RPMI8226 (cell line): ENCODE measurements at places on chromosomes 6 and 20.

DNA sequence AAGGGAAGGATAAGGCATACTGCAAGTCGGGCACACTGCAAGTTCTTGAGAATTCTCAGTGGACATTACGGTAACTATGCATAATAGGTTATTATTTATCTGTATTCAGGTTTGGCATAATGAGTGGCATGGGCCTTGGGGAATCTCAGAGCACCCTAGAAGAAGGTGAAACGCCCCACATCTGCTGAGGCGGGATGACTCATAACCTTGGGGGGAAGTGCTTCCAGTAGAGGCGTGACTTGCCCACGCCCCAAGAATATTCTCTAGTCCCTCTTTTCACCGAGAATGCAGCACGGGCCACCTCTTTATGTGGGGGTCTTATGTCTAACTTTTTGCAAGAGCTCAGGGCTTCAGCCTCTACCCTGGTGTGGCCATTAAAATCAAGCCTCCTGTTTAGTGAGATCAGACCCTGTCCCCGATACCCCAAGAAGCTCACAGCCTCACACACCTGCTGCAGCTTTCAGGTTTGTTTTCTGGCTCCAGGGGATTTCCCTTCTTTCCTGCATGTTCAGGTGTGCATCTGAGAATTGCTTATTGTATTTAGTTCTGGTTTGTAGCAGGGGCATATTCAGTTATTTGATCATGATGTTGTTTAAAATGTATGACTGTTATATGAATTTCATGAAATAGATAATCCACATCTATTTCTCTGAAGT, 19.1 kb downstream of the ZFP64 start:
- DNase-seq, result peak; percentile 20

DNA sequence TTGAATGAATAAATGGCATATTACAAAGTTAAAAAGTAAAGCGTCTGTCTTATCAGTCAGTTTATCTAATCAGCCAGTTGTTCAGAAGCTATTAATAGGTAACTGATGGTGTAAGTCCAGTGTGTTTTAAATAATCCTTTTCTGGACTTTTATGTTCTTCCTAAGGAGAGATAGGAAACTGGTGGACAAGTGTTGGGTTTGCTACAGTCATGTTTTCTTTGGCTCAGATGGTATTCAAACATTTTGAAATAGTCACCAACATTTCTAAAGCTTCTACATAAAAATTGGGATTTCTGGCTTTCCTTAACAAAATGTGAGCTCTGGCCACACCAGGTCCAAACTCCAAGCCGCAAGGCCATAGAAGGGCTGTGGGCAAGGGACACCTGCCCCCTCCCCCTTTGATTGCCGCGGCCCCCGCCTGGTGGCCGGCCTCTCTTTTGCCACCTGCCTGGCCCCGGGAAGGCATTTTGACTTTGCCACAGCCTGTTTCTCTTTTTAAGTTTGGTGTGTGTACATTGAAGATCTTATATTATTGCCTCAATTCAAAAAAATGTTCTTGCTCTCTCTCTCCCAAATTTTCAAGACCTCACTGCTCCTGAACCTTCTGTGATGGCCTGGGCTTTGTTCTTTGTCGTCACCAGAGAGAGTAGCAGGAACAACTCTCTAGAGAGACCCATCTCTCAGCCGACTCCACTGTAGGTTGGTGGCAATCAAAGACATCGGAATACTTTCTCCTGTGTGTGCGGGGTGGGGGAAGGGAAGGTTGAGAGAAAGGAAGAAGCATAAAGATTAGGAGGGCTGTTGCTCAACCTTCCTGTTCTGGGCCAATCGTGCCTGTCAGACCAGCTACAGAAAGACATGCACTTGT, 84.0 kb upstream of the ZNF217 start:
- no peak for DNase-seq

DNA sequence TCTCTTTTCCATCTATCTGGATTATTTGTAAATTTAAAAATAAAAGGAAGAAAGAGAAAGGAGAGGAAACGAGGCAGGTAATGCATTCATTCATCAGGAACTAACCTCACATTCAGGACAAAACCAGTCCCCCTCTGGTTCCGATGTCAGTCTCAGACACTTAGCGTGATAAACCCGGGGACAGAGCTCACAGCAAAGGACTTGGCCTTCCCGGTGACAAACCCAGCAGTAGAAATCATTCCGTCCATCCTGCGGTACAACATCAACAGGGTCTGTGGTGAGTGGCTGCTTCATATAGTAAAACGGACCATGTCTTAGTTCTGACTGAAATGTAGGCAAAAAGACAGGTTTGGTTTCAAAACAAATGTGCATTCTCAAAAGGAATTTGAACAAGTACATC, 57.9 kb downstream of the ZMYND8 start:
- DNase-seq, result no peak

- DNase-seq, result no peak
Observed at GRCh38 chr6:93365445-93365844, 53.9 kb downstream of the EPHA7 start.

DNA sequence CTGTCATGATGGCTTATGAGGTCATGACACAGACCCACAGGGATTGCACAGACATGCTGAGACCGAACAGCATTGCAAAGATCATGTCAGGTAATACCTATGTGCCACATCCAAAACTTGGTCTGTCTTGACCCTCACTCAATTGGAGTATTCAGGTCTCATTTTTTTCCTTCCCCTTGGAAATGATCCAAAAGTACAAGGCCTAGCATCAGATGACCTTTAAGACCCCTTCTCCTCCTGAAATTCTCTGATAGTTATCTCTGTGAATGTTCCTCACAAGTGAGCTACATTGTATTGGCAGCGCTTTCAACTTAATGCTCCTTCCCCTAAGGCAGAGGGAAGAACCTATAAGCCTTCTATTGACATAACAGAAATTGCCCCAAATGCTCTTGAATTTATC, 507.4 kb upstream of the JARID2 start:
- DNase-seq, result no peak

- no peak for DNase-seq
Observed at GRCh38 chr20:58112017-58112781, 116.3 kb downstream of the ANKRD60 start.

GRCh38 chr20:57117296-57117695, 149.1 kb downstream of the BMP7 start:
- DNase-seq, result no peak

DNA sequence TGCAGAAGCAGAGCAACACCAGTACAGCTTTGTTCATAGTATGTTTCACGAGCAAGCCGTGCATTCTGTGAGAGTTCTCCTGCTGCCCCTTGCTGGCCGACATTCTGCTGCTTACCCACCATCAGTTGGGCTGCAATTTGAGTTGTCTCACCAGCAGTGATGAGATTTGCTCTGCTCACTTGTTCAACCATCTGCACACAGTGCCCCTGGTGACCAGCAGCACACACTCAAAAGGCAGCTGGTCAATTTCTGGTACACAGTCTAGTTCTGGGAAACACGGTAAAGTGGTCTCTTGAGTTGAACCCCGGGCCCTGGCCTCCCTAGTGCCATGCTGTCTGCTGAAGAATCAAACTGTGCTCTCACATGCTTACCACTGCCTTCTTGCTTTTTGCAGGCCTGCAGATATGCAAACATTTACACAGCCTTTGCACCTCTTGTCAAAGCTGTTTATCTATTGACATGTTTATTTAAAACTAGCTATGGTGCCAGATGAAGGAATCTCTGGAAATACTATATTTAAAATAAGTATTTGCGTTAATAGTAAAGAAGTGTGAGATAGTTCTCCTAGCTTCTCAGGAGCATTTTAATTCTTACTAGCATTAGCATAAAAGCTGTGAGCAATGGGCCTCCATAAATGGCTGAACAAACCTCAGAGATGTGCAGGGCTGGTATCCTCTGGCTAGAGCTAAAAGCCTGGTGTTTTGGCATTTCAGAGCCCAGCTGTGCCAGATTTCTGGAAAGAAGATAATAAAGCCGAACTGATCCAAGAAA, 234.3 kb downstream of the ARHGAP18 start:
- DNase-seq, result no peak

GRCh38 chr6:43547222-43547621, 28.6 kb downstream of the XPO5 start:
- no peak for DNase-seq

- DNase-seq, result peak; percentile 84
Observed at GRCh38 chr6:12137480-12137879, 125.4 kb downstream of the HIVEP1 start.

DNA sequence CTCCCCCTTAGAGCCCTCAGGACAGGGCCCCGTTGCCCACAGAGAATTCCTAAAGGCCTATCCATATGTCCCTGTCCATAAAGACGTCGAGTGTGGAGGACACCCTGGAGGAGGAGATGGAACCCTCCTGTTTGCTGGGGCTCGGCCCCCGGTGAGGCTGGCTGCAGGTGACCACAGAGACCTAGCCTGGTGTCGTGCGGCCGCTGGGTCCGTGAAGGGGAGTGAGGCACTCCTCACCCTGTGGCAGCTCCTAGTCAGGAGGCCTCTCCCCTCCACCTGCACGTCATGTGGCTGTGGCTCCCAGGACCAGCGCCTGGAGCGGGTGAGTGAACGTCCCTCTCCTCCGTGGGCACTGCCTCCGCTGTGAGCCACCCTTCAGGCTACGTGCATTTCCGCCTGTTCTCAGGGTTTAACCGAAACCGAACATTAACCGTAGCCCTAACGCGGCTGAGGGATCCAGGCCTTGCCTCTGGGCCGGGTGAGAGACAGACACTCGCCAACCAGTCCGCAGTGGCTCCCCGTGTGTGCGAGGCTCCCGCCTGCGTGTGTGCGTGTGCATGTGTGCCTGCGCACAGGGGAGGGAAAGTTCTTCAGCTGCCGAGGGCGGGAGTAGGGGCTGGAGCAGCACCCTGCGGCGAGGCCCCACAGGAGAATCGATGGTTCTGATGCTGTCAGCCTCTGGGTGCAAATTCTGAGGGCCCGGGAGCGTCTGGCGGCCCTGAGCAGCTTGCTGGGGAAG, 5.9 kb upstream of the TCEA2 start:
- DNase-seq, result peak; percentile 48

DNA sequence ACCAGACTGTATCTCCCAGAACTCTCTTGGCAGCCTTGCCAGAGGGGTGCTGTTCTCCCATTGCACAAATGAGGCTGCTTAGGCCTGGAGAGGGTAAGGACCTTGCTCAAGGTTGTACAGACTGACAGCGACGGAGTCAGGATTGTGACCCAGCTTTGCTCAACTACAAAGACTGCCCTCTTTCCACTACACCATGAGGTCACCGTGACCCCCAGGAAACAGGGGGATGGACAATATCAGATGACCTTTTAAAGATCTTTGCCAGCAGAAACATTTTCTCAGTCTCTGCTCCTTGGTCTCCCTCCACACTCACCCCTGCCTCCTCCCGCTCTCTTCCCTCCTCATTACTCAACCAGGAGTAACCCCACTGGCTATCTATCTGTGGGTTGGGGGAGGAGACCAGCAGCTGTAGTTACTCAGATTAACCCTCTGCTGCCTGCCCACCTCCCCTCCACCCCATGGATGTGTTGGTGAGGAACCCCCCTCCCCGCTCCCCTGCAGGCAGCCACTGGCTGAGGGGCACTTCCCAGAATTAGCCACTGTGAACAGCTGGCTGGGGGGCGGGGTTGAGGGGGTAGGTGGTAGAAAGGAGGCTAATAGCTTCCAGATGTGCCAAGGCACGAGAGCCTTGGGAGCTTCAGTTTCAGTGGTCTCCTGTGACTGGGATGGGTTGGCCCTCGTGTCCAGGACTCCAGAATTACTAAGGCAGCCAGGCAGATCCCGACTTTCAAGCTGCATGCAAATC, 26.9 kb upstream of the MRPS18A start:
- peak; percentile 75 for DNase-seq

- no peak for DNase-seq
Observed at GRCh38 chr6:118812970-118813369, 81.0 kb upstream of the ASF1A start.

DNA sequence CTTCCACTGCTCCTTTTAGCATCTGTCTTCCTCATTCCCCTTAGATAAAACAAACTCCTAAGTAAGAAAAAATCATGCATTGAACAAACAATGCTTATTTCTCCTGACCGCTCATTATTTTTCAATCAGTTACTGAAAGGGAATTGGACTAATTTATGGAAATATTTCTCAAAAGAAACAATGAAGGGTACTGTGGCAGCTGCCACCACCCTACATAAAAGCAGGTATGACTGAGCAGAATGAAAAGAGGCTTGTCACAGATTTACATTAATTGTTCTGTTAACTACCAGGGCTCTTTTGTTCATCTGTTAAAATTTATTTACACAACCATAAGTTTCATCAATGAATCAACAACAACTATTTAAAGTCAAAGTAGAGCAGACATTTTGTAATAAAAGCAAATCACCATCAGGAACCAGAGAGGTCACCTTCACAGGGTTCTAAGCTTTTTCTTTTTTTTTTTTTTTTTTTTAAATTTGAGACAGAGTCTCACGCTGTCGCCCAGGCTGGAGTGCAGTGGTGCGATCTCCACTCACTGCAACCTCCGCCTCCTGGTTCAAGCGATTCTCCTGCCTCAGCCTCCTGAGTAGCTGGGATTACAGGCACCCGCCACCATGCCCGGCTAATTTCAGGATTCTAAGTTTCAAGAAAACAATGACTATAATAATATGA, 204.0 kb downstream of the PTPRK start:
- DNase-seq, result no peak

DNA sequence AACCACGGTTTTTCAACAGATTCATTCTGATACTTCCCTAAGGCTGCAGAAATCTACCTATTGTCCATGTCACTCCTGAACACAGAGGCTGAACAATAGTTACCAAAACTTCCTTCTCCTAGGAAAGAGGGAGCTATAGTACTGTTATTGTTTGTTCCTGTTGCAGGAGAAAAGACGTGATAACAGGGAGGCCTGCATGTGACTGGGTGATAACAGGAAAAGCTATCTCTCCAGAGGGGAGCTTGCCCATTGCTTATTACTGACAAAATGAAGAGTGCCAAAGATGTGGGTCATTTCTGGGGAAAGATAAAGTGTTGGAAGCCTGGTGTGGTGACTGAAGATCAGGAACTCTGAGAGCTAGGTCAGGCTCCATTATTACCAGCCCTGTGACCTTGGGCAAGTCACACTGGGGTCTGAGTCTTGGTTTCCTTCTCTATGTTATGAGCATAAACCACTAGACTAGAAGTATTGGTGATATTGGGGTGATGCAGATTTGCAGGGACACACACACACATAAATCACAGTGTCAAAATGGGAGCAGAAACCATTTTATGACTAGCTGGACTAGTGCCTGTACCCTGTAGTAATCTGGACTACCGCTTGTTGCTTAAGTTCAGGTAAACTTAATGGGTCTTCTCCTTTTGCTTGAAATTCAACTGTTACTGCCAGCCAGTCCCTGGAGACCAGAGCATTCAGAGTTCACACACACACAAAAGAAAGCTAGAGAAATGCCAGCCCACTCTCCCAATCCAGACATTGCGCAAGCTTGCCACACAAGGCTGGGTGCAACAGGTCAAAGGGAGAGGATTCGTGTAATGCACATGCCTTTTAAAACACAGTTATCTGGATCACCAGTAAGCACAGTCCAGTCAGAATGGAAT, 136.0 kb upstream of the CNR1 start:
- DNase-seq, result no peak

DNA sequence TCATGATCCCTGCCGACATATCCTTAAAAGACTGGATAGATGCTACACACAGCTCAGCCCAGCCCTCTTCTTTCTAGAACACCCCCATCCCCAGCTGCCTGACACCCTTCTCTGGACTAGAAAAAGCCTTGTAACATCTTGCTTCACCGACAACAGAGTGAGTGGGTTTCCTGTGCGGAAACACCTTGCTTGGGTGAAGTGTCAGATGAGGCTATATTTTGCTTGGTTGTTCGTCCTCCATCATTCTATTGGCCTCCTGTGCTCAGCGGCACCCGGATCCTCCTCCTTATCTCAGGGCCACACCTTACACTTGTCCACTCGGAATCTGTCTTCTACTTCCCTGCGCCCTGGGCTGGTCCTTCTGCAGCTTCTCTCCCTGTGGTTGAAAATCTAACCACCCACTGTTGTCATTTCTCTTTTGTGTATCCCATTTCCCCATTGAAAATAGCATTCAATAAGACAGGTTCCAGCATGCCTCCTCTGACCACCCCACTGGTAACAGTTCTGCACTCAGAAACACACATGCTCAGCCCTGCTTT, 101.3 kb upstream of the MLN start:
- no peak for DNase-seq
